ENCODE measurements at places on chromosomes 12 and 14.

DNA sequence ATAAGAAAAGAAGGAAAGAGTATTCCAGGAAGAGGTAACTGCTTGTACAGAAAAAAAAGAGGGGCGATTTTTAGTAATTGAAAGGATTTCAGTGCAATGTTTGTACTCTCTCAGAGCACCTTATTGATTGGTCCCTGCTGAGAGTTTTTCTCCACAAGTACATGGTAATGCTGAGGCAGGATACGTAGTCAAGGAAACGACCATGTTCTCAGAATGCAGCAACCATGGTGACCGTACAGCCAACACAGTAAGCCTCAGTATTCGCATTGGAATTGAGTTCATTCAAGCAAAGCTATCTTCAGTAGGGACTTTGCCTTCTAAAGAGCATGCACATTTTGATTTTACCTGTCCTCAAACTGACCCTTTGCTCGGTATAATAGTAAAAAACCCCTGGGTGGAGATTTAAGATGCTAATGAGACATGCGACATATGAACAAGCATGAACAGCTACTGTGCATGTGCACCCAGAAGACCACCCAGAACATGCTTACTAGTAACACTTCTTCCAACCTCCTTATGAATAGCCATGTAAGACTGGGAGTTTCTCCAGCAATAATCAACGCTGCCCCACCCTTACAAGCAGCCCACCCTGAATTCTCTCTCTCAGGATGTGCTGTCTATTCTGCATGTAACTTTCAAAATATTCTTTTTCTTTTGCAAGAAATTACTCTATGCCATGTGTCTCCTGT lies 6.2 kb upstream of the SLC41A2 start:
- no peak for DNase-seq

GRCh38 chr12:128078301-128078971 lies 188.5 kb upstream of the TMEM132C start:
- no peak for DNase-seq

DNA sequence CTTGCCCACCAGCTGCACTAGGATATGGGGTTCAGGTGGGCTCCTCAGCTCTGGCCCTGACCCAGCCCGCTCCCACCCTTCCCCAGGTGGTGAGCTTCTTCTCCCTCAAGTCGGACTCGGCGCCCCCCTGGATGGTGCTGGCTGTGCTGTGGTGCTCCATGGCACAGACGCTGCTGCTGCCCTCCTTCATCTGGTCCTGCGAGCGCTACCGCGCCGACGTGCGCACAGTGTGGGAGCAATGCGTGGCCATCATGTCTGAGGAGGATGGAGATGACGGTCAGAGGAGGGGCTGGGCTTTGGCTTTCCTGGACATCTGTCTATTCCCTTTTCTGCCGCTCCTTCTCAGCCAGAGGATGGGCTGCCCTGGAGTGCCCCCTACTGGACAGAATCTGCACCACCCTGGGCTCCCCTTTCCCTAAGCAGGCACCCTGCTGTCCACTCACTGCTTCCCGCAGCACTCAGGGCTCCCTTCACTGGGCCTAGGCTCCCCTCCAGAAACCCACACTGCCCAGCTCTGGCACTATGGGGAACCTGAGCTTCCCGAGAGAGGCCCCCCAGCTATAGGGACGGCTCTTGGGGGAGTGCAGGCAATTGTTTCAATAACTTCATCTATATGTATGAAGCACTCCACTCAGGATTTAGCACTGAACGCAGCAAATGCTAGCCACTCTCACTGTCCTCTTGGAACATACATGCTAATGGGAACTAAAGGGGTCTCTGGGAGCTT lies 2.6 kb upstream of the P3H3 start:
- peak; percentile 83 for DNase-seq

GRCh38 chr12:74849801-74850200 lies 312.2 kb downstream of the ATXN7L3B start:
- DNase-seq = no peak

- DNase-seq = no peak
Observed at GRCh38 chr12:75820071-75820470, 211.5 kb downstream of the PHLDA1 start.

DNA sequence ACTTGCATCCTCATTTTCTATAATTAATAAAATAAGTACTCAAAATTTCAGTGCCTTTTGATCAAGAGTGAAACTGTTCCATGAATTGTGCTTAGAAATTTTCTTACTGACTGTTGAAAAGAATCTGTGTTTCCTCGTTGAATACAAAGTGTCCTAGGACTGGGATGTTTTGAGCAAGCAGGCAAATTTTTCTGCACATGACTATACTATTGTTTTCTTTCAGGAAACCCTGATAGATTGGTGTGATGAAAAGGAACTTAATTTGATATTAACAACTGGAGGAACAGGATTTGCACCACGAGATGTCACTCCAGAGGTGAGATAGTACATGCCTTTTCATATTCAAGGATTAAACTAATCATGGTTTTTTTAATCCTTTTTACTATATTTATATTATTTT lies 316.3 kb downstream of the GPHN start:
- DNase-seq = no peak

DNA sequence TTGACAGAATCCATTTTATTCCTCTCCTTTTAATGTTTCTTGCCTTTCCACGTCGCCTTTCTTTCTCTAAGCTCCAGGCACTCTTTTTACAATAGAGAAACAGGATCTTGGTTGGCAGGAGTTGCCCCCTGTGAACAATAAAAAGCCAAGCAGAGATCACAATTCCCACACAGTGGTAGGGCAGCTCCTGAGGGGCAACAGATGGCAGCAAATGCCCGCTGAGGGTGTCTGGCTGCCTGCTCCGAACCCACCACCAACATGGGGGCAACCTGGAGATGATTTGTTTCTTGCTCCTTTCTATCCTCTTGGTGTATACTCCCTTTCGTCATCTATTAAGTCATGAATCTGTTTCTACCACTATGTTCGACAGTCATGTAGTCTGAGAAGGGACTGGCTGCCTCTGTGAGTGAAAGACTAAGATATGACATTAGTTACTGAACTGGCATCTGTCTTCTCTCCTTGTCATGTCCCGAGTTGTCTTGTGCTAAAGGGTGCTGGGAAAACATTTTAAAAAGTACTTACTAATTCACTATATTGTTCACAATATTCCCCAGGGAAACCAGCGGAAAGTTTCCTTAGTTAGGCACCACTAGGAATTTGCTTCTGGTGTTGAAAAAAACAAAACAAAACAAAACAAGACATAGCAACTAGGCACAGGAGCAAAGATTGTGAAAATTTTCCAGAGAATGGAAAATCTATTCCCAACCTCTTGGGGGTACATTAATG lies 170.1 kb downstream of the STXBP6 start:
- DNase-seq = no peak

GRCh38 chr12:10615532-10615931 lies 2.1 kb upstream of the MAGOHB start:
- DNase-seq = no peak

DNA sequence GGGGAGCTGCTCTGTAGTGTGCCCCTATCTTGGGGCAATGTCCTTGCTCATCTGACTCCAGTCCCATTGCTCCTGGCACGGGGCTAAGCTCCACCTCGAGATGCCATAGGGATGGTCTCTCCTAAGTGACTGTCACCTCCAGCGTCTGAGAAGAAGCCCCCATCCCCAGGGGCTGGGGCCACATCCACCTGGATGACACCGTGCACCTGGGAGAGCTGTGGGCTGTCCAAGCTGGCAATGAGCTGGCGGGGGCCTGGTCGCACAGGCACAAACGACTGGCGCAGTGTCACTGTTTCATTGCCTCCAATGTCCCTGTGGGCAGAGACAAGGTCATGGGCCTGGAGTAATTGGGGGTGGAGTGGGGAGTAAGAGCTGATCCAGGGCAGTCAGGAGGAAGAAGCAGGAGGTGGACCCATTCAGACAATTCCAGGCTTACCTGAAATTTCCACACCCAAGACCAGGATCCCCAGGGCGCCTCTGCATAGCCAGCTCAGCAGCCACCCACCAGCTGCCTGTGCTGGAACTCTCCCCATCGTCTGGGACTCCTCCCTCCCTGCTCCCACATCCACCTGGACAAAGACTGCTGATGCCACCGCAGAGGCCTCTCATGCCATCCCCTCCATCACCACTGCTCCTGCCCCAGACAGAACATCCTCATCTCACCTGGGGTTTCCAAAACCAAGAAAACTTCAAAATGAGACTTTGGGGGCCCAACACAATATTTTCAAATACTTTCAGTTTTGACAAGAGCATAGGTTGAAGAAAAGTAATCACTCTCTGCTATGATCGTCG lies 7.0 kb upstream of the TINF2 start:
- no peak for DNase-seq

- peak; percentile 92 for DNase-seq
Observed at GRCh38 chr14:75307700-75308379, 29.2 kb downstream of the FOS start.

DNA sequence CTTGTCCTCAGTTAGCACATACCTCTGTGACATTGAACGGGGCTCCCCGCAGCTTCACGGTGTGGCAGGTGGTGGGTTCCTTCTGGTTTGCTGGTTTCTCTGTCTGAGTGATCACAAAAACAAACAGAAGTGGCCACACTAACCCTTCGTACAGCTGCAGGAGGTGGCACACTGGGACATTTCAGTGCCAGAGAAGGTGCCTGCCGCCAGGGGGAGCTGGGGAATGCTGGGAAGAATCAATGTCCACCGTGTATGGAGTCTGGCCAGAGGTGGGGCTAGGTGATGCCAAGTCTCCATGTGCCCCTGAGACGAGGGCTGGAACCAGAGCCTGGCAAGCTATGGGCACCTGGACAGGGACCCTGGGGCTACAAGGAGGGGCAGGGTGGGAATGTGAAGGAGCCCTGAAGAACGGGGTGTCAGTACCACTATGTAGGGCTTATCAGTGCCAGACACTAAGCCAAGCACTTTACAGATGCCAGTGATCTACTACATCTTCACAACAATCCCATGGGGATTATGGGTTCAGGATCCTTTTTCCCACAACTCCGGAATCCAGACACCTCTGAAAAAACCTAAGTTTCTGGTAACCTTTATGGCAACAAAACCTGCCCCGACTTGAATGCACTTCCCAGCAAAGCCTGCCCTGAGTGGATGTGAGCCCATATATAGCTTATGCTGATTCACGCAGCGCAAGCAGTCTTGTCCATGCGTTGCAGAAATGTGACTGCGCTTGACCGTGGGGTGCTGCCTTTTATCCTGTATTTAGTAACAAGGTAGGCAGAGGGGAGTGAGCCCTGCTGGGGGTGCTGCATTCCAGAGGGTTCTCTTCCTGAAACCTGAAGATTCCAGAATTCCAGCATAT lies 10.8 kb downstream of the RBM19 start:
- DNase-seq = no peak

GRCh38 chr14:80172375-80173051 lies 38.8 kb downstream of the DIO2 start:
- DNase-seq = no peak

DNA sequence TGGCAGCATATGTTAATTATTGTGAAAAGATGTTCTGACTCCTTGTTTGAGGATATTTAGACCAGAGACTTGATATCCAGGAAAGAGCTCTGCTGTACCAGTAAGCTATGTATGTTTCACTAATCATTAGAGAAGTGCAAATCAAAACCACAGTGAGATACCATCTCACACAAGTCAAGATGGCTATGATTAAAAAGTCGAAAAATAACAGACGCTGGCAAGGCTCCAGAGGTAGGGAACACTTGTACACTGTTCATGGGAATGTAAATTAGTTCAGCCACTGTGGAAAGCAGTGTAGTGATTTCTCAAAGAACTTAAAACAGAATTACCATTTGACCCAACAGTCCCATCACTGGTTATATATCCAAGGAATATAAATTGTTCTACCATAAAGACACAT lies 171.6 kb downstream of the DPY19L2 start:
- no peak for DNase-seq

GRCh38 chr12:125169870-125170269 lies 104.6 kb downstream of the AACS start:
- no peak for DNase-seq

- DNase-seq = no peak
Observed at GRCh38 chr12:2373307-2373706, 320.5 kb downstream of the CACNA1C start.

- no peak for DNase-seq
Observed at GRCh38 chr12:9760699-9761418, at the start of gene CD69. CD69 (minus strand) TSS chr12:9760901; CDS start chr12:9760820, 81 bp downstream.

GRCh38 chr12:132489078-132489601 lies 811 bp upstream of the FBRSL1 start:
- DNase-seq = no peak

- no peak for DNase-seq
Observed at GRCh38 chr14:78141590-78141989, 28.6 kb upstream of the NRXN3 start.
